ENCODE measurements at places on chromosomes 6 and 20. TPM values are rescaled to one million over a fixed set of nuclear protein-coding genes. Genes with fewer than 3 reads are reported as not detected.

DNA sequence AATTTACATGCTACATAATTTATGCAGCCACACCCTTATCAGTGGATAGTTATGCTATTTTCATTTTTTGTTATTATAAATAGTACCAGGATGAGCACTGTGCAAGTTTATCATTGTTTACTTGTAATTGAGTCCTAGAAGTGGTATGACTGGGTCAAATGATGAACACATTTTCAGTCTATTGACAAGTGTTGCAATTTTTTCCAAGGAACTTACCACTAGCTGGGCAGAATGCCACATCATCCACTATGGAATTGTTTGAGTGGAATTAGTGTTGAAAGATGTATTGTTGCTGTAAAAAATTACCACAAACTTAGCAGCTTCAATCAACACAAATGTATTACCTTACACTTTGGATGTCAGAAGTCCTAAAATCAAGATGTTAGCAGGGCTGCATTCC is 38.1 kb upstream of the OPN5 start:
- no peak for DNase-seq

DNA sequence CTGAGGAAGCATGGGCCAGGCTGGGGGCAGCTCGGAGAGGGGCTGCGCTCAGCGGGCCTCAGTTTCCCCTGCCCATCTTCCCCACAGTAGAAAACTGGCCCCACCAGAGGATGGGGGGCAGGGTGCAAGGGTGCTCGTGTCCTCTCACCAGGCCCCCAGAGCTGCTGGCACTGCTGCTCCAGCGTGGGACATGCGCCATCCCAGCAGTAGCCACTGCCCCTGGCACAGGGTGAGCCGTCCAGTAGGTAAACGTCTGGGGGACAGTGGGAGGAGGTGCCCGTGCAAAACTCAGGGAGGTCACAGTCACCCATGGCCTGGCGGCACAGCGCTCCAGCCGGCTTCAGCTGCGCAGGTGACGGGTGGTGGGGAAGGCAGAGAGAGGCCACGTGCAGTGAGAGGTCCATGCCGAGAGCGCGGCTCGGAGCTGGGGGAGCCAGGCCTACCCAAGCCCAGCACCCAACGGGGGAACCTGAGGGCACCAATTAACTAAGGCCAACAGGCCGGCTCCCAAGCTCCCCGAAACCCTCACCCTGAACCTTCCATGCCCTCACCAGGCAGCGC is 8.9 kb upstream of the GFRA4 start:
- no peak for DNase-seq

DNA sequence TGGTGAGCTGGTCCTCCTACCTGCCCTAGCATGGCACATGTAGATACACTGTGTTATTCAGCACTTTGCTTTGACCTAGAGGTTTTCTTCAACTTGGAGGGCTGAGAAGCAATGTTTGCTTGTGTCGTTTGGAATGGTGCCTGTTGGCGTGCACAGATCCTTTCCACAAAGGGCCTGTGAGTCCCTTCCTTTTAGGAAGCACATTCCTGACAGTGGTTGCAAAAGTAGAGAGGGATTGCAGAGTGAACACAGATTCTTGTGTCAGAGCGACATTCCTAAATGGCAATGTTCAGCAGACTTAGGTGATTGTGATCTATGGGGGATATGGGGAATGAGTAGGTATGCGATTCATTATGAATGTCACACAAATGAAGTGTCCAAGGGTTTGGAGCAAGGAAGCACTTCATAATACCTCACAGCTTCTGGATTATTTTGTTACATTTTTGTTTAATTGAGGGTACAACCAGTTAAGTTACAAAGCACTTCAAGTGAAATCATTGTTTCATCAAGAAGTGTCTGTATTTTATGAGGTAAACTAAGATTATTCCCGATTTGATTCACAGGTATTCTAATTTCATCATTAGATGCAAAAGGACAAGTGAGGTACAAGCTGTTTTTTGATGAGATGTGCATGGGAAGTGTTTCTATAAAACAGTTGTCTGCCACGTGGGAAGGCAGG is 713 bp upstream of the RNF144B start:
- no peak for DNase-seq

- DNase-seq = no peak
These were observed 240.4 kb upstream of the MARCKS start for GRCh38 chr6:113616701-113617274.

GRCh38 chr20:49078310-49078709 is 32.2 kb downstream of the CSE1L start:
- no peak for DNase-seq

Gene KIAA0408
- 4.7 TPM for polyA plus RNA-seq

Gene ENPP1
- 22.5 TPM for polyA plus RNA-seq

Gene SYNE1
- 35.7 TPM for polyA plus RNA-seq
